ENCODE measurements at places on chromosomes 5 and 9.

DNA sequence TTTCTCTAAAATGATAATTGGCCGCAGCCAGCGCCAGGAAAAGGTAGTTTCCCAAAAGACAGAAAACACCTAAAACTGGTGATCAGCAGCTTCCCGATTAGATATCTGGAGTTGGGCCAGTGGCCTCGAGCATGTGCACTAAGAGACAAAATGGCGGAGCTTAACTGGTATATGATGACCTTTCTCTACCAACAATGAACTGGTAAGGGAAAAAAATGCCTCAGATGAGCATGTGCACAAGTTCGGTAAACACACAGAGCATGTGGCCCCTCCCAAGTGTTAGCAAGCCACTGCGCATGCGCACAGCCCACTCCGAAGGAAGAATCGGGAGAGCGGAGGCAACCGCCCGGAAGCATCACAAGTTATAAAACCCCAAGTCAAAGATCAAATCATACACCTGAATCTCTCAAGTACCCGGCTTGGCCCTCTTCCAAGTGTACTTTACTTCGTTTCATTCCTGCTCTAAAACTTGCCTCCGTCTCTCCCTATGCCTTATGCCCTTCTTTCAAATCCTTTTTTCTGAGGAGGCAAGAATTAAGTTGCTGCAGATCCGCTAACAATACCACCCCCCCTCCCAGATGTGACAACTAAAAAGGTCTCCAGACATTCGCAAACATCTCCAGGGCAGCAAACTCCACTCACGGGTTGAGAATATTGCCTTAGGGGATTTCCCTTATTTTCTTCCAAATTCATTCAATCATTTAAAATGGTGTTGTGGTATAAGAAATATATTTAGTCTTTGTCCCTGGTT is 15.0 kb upstream of the PTBP3 start:
- peak; percentile 96 for DNase-seq

DNA sequence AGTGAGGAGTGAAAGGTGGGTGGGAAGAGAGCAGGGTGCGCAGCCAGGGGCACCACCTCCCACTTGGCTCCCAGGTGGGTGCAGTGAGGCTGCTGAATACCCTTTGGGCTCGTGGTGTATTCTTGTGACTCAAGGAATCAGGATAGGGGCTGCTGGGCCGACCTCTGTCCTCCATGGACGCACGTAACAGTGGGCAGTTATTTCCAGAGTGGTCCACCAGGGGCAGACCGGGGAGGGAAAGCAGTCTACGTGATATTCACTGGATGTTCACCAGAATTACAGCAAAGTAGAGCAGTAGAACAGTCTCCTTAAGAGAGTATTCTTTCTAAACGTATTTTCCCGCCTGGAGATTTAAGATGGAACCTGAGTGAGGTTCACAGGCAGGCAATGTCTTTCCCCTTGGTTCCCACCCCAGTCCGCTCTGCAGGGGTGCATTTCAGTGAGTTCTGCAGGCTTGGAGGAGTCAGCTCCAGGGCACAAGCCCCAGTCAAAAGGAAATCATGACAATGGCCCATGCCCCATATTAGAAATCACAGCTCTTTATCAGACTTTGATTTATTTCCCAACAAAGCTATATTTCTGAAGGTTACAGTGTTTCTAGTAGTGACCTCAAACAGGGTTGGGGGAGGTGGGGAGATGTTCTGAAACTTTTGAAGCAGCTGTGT is 88.7 kb downstream of the SYK start:
- DNase-seq: no peak

DNA sequence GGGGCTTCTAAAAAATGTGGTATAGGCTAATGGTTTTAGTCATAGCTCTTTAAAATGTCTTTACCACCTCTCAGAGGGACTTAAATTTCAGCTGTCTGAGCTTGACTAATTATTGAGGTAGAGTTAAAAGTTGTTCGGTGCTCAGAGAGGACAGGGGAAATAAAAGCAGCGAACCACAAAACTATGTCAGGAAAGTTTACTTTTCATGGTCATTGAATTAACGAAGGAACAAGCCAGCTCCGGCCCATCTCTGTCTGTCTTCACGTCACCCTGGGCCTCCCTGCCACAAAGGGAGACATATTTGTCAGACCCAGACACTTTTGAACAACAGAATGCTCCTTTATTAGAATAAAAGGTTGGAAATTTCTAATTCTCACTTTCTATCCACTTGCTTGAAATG is 98.8 kb upstream of the EFNA5 start:
- no peak for DNase-seq

- no peak for DNase-seq
Observed at GRCh38 chr5:74919487-74919886, 53.3 kb upstream of the FAM169A start.

DNA sequence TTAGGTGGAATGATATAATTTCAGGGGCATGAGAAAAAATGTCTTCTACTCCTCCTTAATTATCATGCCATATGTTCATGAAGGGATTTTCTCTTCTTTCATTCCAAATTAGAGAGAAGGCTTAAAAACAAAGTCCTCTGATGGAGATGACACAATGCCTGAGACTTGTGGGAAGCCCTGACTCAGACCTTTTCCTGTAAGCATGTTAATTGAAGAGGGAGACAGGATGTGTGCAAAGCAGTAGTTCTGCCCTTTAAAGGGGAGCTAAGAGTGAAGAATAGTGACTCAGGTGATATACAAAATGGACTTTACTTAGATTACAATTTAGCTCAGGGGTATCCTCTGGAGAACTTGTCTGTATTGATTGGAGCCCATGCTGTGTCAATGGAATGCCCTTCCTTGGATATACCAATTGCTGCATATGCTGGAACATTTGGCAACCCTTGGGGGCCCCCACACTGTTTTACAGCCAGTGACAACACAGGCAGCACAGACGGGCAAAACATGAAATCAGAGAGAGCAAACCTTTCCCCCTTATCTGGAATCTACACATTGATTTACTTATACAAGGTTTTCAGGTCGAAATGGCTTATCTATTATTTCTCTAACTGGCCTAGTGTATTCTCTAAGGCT is 81.3 kb downstream of the IZUMO3 start:
- DNase-seq: no peak

All from posterior cingulate gyrus (tissue), 11 donors.